Neuronal stem cell (in vitro differentiated cells): ENCODE measurements at places on chromosomes 5 and 9.

GRCh38 chr9:82363198-82363597 lies 374.6 kb downstream of the SPATA31D1 start:
- H3K27me3 ChIP-seq: no peaks in the 10 kb centered on the region
- H3K4me1 ChIP-seq: no peaks in the 10 kb centered on the region
- H3K27ac ChIP-seq: no peak overlapping the region
- no peak overlapping the region for H3K4me3 ChIP-seq
- no peak for DNase-seq
- H3K36me3 ChIP-seq: no peaks in the 10 kb centered on the region

DNA sequence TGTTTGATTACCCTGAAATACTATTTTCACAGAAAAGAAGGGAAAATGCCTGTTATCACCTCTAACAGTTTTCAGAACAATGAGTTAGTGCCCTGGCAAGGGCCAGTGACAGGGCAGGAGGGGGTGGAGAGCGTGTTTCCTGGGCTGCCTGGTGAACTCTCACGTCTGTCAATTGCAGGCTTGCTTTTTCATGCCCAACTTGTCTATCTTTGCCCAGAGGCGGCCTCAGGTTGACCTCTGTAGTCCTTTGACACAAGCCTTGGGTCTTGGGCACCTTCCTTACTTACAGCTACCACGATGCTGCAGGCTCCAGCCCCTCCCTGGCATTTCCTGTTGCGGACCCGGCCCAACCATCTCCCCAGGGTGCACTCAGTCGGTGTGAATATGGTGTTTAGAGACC lies 2.2 kb upstream of the CEL start:
- no peaks in the 10 kb centered on the region for H3K27me3 ChIP-seq
- no peak overlapping the region for H3K27ac ChIP-seq
- no peak for DNase-seq
- peaks cover 28% of the 10 kb centered on the region for H3K36me3 ChIP-seq

GRCh38 chr5:63958654-63959053 lies 3.6 kb downstream of the HTR1A start:
- H3K4me3 ChIP-seq: no peak overlapping the region
- no peaks in the 10 kb centered on the region for H3K4me1 ChIP-seq
- peaks cover 48% of the 10 kb centered on the region for H3K27me3 ChIP-seq
- DNase-seq: no peak

- no peaks in the 10 kb centered on the region for H3K27me3 ChIP-seq
- H3K4me3 ChIP-seq: no peak overlapping the region
- H3K36me3 ChIP-seq: no peaks in the 10 kb centered on the region
- no peak overlapping the region for H3K27ac ChIP-seq
Measured at GRCh38 chr5:168784454-168784853, 205.3 kb upstream of the PANK3 start.

GRCh38 chr5:1009359-1010180 lies 968 bp downstream of the NKD2 start:
- DNase-seq: no peak
- no peaks in the 10 kb centered on the region for H3K36me3 ChIP-seq
- no peak overlapping the region for H3K27ac ChIP-seq
- H3K4me3 ChIP-seq: peak overlapping the region; percentile 51
- peaks cover 11% of the 10 kb centered on the region for H3K4me1 ChIP-seq

DNA sequence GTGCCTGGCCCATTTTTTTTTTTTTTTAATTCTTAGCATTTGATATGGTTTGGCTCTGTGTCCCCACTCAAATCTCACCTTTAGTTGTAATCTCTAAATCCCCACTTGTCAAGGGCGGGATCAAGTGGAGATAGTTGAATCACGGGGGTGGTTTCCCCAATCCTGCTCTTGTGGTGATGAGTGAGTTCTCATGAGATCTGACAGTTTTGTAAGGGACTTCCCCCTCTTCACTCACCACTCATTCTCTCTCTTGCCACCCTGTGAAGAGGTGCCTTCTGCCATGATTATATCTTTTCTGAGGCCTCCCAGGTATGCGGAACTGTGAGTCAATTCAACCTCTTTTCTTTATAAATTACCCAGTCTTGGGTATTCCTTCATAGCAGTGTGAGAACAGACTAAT lies 27.2 kb downstream of the NDUFAF2 start:
- no peak overlapping the region for H3K27ac ChIP-seq
- no peak overlapping the region for H3K4me3 ChIP-seq
- no peaks in the 10 kb centered on the region for H3K36me3 ChIP-seq
- H3K4me1 ChIP-seq: no peaks in the 10 kb centered on the region

DNA sequence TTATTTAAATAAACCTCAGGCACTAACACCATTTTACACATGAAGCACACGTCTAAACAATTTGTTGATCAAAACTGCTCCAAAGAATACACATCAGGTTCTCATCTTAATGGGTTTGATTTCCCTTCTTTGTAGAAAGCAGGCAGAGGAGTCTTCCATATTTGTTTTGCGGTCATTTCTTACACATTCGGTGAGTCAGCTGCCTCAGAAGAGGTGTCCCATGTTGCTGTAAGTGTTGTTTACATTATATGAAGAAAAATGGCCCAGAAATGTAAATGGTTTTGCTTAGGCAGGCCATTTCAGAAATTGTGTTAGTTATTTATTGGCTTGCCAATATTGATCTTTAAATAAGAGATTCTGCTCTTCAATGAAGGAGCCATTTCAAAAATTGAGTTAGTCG lies 325.8 kb downstream of the TENT4A start:
- H3K27ac ChIP-seq: no peak overlapping the region
- H3K4me1 ChIP-seq: no peaks in the 10 kb centered on the region
- no peak overlapping the region for H3K4me3 ChIP-seq
- no peaks in the 10 kb centered on the region for H3K36me3 ChIP-seq
- DNase-seq: no peak

DNA sequence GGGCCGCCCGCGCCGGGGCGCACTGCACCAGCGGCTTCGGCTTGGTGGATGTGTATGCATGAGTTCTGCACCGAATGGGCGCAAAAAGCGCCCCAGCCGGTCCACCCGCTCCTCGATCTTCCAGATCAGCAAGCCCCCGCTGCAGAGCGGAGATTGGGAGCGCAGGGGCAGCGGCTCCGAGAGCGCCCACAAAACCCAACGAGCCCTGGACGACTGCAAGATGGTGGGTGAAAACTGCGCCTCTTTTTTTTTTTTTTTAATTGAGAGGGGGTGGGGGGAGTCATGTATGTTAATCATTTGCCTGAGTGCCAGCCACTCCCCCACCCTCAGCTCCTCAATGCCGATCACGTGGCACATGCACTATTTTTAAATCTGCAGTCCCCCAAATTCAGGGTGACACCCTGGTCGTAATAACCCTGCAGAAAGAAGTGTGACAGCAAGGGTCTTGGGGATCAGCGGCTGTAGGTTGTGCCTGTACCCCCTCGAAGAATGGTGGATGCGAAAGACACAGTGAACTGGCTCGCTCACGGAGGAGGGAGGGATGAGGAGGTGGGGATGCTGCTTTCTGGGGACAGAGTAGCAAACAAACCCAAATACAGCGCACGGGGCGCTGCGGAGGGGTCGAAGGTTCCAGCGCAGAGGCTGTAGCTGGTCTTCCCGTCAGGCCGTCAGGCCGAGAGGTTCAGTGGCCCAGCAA lies 900 bp downstream of the RGS7BP start:
- peak overlapping the region; percentile 48 for H3K4me3 ChIP-seq
- DNase-seq: peak; percentile 11
- H3K27me3 ChIP-seq: no peaks in the 10 kb centered on the region
- H3K27ac ChIP-seq: no peak overlapping the region
- peaks cover 4% of the 10 kb centered on the region for H3K4me1 ChIP-seq

GRCh38 chr9:95513711-95514110 lies 3.1 kb downstream of the PTCH1 start:
- no peak for DNase-seq
- no peak overlapping the region for H3K27ac ChIP-seq
- peaks cover 22% of the 10 kb centered on the region for H3K4me1 ChIP-seq
- no peak overlapping the region for H3K4me3 ChIP-seq

DNA sequence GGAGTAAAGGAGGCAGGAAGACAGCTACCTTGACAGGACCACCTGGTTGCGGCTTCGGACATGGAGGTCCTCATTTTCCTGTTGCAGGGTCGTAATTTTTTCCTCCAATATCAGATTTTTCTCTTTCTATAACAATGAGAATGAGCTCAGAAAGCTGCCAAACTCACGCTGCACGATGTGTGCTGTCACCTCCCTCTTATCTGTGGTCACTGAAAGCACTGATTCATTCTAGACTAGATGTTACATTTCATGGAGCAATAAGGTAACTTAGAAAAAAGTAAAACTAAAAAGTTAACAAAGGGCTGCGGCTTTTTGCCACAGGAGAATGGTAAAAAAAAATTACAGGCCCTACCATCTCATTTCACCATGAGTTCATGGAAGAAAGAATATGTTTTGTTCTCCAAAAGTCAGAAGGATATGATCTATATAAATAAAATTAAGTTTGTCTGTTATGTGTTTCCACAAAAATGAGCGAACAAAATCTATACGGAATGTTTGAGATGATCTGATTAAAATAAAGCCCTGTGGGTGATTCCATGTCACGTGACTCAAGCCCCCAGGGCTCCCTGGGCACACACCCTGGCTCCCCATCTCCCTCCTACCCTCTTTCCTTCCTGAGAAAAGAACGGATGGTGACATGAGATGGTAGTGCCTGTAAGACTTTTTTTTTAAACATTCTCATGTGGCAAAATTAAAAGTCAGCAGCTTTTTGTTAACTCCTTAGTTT lies 26.9 kb upstream of the ANXA6 start:
- H3K27ac ChIP-seq: no peak overlapping the region
- H3K4me3 ChIP-seq: no peak overlapping the region
- peaks cover 1% of the 10 kb centered on the region for H3K4me1 ChIP-seq
- no peak for DNase-seq

DNA sequence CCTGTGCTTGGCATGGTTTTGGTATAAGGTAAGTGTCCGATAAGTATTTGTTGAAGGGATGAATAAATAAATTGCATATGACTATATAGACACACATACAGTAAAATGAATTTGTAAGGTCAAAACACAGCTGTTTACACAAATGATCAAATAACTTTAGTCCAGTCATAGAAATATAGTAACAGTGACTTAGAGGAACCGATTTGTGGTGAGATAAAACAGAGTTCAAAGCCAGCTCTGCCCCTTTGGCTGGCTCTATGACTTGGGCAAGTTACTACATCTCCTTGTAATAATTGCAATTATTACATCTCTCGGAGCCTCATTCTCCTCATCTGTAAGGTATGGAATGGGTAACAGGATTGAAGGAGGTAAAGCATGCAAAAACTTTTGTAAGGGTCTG lies 384.0 kb downstream of the PLK2 start:
- H3K36me3 ChIP-seq: no peaks in the 10 kb centered on the region
- no peak for DNase-seq
- H3K27ac ChIP-seq: no peak overlapping the region
- no peaks in the 10 kb centered on the region for H3K27me3 ChIP-seq
- H3K4me1 ChIP-seq: peaks cover 7% of the 10 kb centered on the region

- H3K4me1 ChIP-seq: peaks cover 2% of the 10 kb centered on the region
- peaks cover 40% of the 10 kb centered on the region for H3K36me3 ChIP-seq
- no peaks in the 10 kb centered on the region for H3K27me3 ChIP-seq
- no peak for DNase-seq
- no peak overlapping the region for H3K27ac ChIP-seq
Measured at GRCh38 chr5:147487031-147487750, 22.7 kb downstream of the DPYSL3 start.

- H3K36me3 ChIP-seq: no peaks in the 10 kb centered on the region
- H3K4me3 ChIP-seq: no peak overlapping the region
- no peak overlapping the region for H3K27ac ChIP-seq
- no peak for DNase-seq
- peaks cover 4% of the 10 kb centered on the region for H3K27me3 ChIP-seq
Measured at GRCh38 chr5:72779520-72779919, 36.9 kb upstream of the TNPO1 start.

- no peaks in the 10 kb centered on the region for H3K36me3 ChIP-seq
- H3K4me3 ChIP-seq: no peak overlapping the region
- H3K4me1 ChIP-seq: no peaks in the 10 kb centered on the region
- H3K27ac ChIP-seq: no peak overlapping the region
Measured at GRCh38 chr5:5649641-5650040, 227.2 kb downstream of the ICE1 start.

- H3K27ac ChIP-seq: no peak overlapping the region
- H3K27me3 ChIP-seq: no peaks in the 10 kb centered on the region
- no peaks in the 10 kb centered on the region for H3K36me3 ChIP-seq
- peak; percentile 31 for DNase-seq
- no peaks in the 10 kb centered on the region for H3K4me1 ChIP-seq
Measured at GRCh38 chr5:152542741-152543140, 137.7 kb upstream of the NMUR2 start.

- no peaks in the 10 kb centered on the region for H3K36me3 ChIP-seq
- H3K4me1 ChIP-seq: peaks cover 3% of the 10 kb centered on the region
- H3K27ac ChIP-seq: no peak overlapping the region
- H3K27me3 ChIP-seq: peaks cover 5% of the 10 kb centered on the region
- H3K4me3 ChIP-seq: no peak overlapping the region
Measured at GRCh38 chr9:982394-983230, 6.2 kb downstream of the DMRT3 start.

DNA sequence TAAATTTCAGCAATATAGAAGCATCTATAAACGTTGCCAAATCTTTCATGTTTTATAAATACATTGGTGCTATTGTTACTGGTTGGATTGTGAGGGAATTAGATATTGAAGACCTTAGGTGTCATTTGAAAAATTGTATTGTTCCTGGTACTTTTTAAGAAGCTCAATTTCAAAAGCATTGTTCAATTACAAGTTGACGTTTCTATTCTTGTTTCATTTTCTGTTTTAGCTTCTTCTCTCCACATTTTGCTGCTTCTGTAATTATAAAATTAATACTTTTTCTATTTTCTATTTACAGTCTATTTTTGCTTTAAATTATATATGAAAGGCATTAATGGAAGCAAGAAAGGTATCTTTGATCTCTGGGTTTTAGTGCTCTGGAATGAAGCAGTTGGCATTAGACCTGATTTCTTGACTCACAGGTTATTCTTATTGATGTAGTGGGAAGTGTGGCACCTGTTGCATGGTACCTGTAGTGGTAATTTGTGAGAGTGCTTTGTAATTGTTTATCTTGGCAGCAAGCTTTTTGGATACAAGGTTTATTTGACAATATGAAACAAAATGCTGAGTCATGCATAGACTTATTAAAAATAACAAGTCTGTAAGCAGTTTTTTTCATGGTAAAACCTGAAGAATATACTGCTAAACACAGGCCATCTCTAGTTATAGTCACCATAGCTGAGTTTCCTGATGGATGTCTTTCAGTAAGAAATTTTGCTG lies 13.2 kb downstream of the MACIR start:
- no peak for DNase-seq
- no peak overlapping the region for H3K4me3 ChIP-seq
- no peaks in the 10 kb centered on the region for H3K27me3 ChIP-seq
- H3K36me3 ChIP-seq: peaks cover 6% of the 10 kb centered on the region
